ENCODE measurements at places on chromosomes 2 and 18.

GRCh38 chr2:189022492-189022891 lies 48.3 kb downstream of the COL3A1 start:
- DNase-seq = no peak

DNA sequence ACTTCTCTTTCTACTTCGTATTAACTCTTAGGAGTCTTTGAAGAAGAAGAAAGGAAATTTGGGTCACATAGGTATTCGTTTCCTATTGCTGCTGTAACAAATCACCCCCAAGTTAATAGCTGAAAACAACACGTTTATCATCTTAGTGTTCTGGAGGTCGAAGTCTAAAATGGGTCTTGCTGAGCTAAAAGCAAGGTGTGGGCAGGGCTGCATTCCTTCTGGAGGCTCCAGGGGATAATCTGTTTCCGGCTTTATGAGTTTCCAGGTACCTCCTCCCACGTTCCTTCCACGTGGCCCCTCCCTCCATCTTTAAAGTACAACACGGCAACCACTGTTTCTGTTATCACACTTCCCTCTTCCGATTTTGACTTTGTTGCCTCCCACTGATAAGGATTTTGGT lies 233.5 kb upstream of the RBBP8 start:
- no peak for DNase-seq

GRCh38 chr18:45334191-45334590 lies 281.1 kb upstream of the SLC14A2 start:
- DNase-seq = no peak

DNA sequence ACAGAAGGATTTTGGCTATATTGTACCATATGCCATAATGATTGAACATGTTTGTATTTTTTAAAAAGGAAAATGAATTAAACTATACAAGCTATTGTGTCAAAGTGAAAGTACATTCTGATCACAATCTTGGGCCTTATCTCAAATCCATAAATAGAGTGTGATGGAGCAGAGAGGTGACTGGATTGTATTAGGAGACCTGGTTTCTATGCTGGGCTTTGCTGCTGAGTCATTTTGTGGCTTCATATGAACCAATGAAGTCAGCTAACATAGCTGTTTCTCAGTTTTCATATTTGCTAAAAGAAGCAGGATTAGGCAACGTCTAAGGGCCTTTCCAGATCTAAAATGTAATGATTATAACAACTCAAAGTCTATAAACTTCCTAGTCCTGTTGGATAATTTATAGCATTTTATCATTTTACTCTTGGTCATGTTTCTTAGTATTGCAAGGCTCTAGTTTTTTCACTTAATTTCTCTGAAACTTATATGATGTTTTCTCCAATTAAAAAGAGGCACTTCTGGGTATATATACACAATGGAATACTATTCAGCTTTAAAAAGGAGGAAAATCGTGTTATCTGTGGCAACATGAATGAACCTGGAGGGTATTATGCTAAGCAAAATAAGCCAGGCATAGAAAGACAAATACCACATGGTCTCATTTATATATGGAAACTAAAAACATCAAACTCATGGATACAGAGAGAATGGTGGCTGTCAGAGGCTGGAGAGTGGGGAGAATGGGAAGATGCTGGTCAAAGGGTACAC lies 112.3 kb downstream of the MEP1B start:
- no peak for DNase-seq

- DNase-seq = no peak
Observed at GRCh38 chr2:67083951-67084350, 313.2 kb upstream of the ETAA1 start.

DNA sequence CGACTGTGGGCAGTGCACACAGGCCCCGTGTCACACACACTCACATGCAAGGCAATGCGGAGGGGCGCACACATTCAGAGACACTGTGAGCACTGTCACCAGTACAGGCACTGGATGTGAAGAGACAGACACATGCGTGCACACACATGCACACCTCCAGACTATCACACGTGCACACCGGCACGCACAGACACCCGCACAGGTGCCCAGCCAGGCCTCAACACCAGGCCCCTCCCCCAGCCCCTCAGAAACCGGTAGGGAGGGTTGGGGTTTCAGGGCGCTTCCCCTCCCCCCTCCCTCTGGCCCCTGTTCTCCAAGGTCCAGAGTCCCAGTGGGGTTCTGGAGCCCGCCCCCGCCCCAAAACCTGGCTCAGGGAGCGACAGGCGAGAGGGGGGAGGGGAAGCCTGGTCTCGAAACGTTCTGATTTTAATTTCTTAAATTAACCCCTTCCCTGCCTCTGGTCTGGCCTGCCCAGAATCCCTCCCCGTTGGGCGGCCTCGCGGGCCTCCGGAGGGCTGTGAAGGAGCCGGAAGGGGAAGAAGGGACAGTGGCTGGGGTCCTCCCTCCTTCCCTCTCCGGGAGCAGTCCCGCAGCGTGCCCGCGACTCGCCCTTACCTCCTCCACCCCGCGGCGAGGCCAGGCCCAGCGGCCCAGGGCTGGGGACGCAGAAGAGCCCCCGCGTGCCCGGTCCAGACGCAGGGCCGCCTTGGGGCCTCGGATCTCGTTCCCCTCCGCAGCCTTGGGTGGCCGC lies 558 bp downstream of the FBXO41 start:
- DNase-seq = no peak

DNA sequence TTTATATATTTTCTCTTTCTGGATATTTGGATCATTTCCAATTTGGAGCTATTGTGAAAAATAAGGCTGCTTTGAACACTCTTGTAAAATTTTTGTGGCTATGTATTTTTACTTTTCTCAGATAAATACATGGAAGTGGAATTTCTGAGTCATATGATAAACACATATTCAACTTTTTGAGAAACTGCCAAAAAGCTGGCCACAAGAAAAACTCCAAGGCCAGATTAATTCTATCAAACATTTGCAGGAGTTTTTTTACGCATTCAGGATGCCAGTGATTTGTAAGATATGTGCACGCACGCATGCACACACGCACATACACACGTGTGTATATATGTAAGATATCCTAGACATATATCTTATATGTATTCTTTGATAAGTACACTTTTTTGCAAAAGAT lies 477.5 kb upstream of the SPHKAP start:
- no peak for DNase-seq

DNA sequence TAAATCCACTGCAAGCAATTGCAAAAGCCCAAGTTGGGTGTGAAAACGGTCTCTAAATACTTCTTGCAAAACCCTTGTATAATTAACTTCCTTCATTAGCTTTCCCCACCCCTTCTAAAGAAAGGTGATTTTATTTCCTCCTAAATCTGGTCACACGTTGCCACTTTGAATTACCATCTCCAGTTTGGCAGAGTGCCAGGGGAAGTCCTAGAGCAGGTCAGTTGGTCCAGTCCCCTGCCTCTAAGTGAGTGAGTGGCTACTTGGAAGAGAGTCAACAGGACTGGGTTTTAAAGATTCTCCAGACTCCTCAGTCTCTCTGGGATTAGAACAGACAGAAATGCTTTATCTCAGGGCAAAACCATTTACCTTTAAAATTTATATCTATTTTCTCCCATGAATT lies 18.7 kb upstream of the LYPD6B start:
- no peak for DNase-seq

GRCh38 chr2:95082477-95082876 lies 39.1 kb downstream of the MRPS5 start:
- no peak for DNase-seq

DNA sequence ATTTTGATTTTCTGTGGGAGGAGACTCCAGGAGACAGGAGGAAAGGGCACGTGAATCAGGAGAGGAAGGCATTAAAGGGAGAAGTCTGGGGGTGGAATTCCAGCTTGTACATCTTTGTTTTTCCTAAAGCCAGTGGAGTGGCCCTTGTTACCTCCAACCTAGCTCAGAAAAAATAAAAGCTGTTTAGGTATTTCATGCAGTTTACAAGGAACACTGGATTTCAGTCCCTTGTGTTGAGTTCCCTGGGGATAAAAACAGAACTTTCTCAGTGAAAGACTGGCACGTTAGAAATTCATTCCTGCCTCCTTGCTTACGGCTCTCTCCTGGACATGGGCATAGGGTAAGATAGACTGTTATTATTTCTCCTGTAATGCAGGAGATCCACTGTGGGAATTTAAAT lies 170.2 kb downstream of the ZEB2 start:
- DNase-seq = no peak

DNA sequence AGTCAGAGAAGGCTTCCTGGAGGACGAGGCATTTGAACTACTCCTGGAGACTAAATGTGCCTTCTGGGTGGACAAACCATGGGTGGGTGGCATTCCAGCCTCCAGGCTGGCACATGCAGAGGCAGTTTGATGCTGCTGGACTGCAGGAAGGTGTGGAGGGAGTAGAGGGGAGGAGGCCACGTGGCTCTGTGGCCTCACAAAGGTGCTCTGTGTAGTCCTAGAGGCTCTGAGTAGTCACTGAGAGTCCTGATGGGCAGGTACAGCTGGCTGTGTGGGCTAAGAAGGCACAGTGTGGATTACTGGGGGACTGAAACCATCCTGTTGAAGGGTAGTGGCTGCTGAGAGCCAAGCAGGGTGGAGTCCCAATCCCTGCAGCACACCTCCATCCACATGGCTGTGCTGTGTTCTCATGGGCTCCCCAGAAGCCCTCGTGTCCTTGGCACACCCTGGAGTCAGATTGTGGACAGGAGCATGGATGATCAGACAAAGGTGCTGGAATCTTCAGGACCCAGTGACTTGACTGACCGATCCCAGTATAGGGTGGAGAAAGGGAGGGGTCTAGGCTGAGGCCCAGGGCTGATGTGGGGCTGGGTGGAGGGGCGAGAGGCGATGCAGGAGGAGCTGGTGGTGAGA lies 87.4 kb upstream of the HS6ST1 start:
- DNase-seq = no peak

- no peak for DNase-seq
Observed at GRCh38 chr2:47015706-47016105, 100.1 kb upstream of the MCFD2 start.

Measured in activated CD4-positive, alpha-beta T cell treated with anti-CD3 and anti-CD28 coated beads for 24 hours (primary cell).